KG1 (cell line): ENCODE measurements at places on chromosomes 12 and 14.

GRCh38 chr14:71430321-71430677 lies 501.9 kb upstream of the RGS6 start:
- DNase-seq: no peak

- DNase-seq: no peak
Observed at GRCh38 chr12:72146495-72146894, 125.7 kb upstream of the TRHDE start.

DNA sequence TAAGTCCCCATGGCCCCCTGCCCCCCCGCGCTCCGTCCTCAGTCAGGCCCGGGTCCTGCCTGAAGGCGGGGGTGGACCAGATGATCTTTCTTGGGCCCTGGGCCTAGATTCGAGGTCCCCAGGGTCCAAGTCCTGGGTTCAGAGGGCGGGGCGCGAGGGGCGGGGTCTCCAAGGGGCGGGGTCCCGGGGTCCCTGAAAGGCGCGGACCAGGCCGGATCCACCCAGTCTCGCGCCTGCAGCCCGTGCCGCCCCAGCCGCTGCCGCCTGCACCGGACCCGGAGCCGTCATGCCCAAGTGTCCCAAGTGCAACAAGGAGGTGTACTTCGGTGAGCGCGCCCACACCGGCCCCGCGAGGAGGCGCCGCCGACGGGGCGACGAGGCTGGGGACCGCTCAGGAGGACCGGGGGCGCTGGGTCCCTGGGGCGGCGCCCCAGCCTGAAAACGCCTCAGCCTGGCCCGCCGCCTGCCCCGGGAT lies 325 bp downstream of the CRIP1 start:
- DNase-seq: no peak

DNA sequence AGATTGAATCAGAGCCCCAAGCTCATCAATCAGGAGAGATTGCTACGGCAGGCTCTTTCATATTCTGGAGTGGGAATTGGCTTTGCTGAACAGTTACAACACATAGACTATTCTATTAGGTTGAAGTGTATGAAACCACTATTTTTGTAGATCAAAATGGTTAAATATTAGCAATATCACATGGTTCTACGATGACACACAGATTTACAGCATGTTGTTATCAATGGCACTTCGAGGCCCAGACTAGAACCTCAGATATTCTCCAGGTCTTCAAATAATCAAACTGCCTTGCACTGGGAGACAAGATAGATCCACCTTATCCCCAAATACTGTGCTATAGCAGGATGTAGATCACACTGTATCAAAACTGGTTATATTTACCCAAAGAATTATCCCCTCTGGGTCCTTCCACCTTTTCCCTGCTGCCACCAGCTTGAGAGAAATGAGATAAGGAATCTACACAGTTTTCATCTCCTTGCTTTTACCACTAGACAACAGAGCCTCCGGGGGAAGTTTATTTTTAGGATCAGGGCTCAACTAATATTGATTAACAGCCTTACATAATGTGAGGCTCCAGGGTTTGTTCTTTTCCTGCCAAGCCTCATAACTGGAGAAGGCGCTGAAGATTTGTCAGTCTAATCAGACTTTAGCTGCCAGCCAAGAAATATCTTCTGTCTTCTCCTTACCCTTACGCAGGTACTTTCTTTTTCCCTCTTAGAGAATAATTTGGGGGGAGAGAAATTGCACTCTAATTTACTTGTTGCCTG lies 507.1 kb downstream of the DIO2 start:
- no peak for DNase-seq

DNA sequence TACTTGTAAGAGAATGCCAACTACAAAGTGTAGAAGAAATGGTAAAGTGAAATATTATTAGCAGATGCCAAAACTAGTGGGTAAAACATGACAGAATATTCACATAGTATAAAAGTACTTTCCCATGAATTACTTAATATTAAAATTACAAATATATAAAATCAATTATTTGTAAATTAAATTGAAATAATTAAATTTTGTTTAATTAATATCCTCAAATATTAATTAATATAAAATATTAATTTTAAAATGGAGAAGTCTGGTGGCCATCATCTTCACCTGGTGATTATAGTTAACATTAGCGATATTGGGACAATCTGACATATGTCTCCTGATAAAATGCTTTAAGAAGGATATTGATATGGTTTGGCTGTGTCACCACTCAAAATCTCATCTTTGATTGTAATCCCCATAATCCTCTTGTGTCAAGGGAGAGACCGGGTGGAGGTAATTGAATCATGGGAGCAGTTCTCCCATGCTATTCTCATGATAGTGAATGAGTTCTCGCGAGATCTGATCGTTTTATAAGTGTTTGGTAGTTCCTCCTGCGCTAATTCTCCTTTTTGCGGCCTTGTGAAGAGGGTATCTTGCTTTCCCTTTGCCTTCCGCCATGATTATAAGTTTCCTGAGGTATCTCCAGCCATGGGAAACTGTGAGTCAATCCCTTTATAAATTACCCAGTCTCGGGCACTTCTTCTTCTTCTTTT lies 55.0 kb upstream of the SGPP1 start:
- DNase-seq: no peak
